ENCODE measurements at places on chromosomes 1 and 21.

DNA sequence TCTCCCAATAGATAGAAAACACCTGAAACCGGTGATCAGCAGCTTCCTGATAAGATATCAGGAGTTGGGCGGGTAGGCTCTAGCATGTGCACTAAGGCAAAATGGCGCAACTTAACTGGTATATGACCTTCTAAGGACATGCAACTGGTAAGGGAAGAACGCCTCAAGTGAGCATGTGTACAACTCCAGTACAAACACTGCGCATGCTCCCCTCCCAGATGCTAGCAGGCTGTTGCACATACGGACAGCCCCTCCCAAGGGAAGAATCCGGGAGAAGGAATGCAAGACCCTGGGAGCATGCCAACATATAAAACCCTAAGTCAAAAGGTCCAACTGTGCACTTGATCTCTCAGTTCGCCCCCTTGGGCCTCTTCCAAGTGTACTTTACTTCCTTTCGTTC, 110.8 kb downstream of the TSEN15 start:
- DNase-seq: no peak

DNA sequence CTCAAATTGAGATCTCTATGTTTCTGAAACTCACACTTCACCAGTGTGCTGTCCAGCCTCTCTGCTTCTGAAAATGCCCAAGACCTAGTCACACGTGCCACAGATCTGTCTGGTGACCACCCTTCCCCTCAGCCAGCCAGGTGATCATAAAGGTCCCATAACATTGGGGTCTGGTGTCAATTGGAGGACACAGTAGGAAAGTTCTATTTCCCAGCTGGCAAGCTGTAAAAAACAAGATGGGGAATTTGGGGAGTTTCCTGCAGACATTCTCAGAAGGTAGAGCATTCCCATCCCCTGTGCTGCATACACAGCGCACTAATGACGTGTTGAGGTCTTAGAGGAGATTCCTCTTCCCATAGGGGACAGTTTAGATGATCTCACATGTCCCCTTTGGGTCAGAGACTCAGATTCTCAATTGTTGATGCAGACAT, 50.1 kb downstream of the RPS6KA1 start:
- DNase-seq: no peak

DNA sequence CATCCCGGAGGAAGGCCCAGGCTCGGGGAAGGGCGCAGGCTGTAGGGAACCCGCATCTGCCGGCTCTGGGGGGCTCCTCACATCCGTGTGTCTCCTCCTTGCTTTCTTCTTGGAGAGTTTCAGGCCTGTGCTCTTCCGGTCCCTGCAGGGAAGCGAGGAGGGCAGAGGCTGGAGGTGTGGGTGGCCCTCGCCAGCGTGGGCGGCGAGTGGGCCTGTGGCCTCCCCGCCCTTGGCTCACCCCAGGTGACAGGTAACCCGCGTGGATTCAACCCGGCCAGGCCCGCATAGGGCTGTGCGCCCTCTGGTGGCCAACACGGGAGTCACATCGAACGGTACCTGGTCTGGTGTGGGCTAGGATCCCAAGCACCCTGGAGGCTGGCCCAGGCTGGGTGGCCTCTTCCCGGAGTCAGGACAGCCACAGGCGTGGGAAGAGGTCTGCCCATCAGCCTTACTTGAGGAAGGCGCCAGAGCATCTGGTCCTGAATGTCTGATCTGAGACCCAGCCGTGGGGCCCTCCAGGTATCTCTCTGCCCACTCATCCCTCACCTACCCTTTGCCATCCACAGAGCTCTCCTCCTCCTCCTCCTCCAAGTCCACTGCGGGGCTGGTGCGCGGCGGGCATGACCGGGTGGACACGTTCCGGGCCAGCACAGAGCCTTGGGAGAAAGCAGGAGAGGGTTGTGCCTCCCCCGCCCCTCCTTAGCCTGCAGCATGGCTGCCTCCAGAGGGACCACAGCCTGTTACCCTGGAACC, 9.6 kb upstream of the TNFRSF25 start:
- peak; percentile 43 for DNase-seq

DNA sequence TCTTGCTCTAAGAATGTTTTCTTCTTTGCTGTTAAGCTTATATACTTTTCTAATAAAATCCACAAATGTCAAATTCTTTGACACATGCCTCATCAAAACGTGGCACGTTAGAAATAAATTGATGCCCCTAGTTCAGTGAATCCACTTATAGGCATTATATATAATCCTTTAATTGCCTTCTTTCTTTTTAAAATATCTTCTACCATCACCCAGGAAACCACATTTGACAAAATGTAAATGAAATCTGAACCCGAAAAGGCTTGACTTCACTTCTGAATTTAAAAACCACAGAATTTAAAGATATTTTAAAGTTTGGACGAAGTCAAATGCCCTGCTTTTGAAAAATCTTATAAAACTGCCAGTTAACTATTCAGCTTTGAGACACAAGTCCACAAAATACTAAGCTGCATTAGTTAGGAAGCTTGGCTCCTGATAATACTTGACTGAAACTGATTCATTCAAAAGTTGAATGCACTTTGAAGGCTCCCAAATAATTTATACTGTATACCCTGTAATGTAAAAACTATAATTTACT, 22.4 kb upstream of the KIFAP3 start:
- DNase-seq: no peak

DNA sequence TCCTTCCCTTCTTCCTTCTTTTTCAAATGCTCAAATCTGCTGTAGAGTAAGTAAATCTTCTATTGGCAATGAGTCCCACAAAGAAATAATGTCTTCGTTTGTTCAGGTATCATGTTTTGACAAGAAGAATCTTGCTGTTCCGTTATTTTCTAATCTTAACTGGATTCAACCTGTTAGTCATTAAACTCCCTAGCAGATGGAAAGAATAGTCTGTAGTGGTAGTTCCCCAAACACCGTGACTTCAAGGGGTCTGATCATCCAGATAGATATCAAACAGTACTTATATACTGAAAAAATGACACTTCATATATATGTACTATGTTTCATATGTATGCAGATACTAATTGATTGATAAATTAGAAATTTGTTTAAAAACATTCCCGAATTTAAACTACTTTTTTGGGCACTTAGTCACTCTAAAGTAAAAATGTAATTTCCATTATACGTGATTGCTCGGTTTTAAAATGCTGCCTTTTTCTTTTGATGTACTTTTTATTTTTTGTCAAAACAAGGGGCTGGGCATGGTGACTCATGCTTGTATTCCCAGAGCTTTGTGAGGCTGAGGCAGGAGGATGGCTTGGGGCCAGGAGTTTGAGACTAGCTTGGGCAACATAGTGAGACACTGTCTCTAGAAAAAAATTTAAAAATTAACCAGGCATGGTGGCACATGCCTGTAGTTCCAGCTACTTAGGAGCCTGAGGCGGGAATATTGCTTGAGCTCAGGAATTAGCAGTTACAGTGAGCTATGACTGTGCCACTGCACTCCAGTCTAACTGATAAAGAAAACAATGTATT, 335.7 kb upstream of the SNX7 start:
- DNase-seq: no peak

Data from NCI-H1105 (cell line).